ENCODE measurements at places on chromosomes 7 and 10.

DNA sequence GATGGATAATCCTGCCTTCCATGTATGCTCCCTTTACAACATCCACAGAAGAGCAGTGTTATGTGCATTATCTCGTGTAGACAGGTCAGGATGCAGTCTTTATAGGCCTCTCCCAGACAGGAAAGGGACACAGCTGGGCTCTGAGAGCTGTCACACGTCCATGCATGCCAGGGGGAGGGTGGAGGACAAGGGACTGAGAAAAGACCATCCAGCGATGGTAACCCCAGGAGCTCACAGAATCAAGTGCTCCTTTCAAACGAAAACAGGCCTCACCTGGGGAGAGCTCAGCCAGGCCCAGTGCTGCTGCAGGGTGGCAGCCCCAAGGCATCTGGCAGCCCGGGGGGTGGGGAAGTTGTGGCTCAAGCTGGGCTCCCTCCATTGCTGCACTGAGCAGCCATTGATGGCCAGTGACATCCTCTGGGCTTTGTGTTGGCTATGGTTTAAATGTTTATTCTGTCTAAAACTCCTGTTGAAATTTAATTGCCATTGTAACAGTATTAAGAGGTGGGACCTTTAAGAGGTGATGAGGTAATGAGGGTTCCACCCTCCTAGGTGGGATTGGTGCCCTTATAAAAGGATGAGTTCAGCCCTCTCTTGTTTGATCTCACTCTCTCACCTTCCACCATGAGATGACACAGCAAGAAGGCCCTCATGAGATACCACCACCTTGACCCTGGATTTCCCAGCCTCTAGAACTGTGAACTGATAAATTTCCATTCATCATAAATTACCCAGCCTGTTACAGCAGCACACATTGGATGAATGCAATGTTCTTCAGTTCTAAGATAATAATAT, 15.7 kb downstream of the JCAD start:
- no peak for DNase-seq

GRCh38 chr10:31926765-31927564, 1.7 kb downstream of the ARHGAP12 start:
- peak; percentile 11 for DNase-seq

- DNase-seq, result no peak
Observed at GRCh38 chr10:71844084-71844483, 7.0 kb downstream of the PSAP start.

- no peak for DNase-seq
Observed at GRCh38 chr7:135355377-135356048, 121.9 kb downstream of the STRA8 start.

- no peak for DNase-seq
Observed at GRCh38 chr10:1203704-1204103, 147.5 kb downstream of the WDR37 start.

GRCh38 chr7:13155188-13155587, 467.8 kb downstream of the ARL4A start:
- no peak for DNase-seq

GRCh38 chr10:86871563-86872183, 85.7 kb downstream of the MMRN2 start:
- no peak for DNase-seq

- DNase-seq, result no peak
Observed at GRCh38 chr10:99484626-99485581, 47.8 kb upstream of the NKX2-3 start.

GRCh38 chr7:157434701-157435100, 97.9 kb downstream of the DNAJB6 start:
- no peak for DNase-seq

Data from activated CD4-positive, alpha-beta T cell treated with anti-CD3 and anti-CD28 coated beads for 48 hours (primary cell).